ENCODE measurements at places on chromosomes 1 and 21.

DNA sequence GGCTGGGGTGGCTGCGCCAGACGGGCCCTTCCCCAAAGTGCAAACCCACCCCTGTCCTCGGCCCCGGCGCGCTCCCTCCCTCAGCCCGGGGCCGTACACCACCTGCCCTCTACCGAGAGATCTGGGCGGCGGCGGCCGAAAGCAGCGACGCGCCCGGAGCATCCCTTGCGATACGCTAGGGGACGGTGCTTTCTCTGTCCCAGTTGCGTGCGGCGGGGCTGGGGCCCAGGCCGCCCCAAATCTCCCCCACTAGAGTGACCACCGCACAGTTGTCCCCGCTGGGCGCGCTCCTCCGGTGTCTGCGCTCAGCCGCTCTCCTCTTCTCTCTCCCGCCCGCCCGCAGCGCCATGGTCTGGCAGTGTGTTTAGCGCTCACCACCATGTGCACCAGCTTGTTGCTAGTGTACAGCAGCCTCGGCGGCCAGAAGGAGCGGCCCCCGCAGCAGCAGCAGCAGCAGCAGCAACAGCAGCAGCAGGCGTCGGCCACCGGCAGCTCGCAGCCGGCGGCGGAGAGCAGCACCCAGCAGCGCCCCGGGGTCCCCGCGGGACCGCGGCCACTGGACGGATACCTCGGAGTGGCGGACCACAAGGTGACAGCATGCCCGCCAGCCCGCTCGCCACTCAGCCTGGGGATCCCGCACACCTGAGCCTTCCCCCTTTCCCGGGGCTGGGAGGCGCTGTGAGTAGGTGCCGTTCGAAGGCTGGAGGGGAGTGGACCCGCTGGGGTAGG, 1.0 kb downstream of the ST6GALNAC5 start:
- DNase-seq = no peak

GRCh38 chr1:212916481-212917133, 33.7 kb upstream of the VASH2 start:
- no peak for DNase-seq

- DNase-seq = no peak
Observed at GRCh38 chr21:43741423-43742096, 22.6 kb downstream of the PDXK start.

DNA sequence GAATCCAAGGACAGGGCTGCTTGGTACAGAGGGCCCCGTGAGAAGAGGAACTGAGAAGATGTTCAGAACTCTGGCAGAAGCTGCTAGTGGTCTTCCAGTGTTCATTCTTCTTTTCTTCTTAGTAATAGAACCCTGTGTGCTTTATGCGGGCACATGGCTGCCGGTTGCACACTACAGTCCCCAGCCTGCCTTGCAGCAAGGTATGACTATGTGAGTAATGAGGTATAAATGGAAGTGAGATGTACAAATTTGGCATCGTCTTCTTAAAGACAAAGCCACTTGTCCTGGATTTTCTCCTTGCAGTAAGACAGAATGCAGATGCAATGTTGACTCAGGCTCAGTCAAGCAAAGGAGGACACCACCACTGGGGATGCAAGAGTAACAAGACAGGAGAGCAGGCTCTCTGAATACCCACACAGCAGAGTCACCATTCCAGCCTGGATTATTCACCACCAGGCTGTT, 15.0 kb upstream of the ATP1B1 start:
- no peak for DNase-seq

- DNase-seq = peak; percentile 56
Observed at GRCh38 chr1:1430114-1430982, 5.1 kb upstream of the VWA1 start.

DNA sequence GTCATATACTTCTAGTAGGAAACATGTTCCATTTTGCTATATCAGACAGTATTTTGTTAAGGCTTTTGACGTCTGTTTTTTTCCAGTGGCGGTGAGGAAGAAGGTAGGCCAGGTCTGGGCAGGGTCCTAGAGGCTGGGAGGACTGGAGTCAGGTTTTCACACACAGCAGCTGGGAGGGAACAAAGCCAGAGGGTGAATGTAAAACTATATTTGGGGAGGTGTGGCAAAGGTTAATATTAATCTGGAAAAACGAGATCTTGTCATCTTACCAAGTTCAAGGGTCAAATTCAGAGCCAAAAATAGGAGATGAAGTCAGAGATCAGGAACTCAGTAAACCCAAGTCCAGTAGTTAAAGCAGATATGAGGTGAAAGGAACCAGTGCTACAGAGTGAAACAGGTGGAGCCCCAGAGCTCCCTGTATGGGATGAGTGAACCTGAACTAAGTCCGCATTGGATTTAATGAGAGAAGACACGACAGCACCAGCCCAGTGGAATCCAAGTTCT, 10.7 kb upstream of the OTUD7B start:
- DNase-seq = no peak

- DNase-seq = no peak
Observed at GRCh38 chr21:15273244-15273643, 208.4 kb upstream of the NRIP1 start.

GRCh38 chr1:234040446-234041317, 136.2 kb downstream of the SLC35F3 start:
- no peak for DNase-seq

GRCh38 chr1:205632669-205633169, 908 bp upstream of the ELK4 start:
- DNase-seq = no peak

- DNase-seq = no peak
Observed at GRCh38 chr21:36987845-36988244, 18.7 kb upstream of the RIPPLY3 start.

- DNase-seq = no peak
Observed at GRCh38 chr1:59279645-59280044, 17.2 kb upstream of the FGGY start.

GRCh38 chr1:69401879-69402278, 165.8 kb upstream of the LRRC7 start:
- DNase-seq = no peak

GRCh38 chr1:197073978-197074377, 6.9 kb upstream of the F13B start:
- no peak for DNase-seq

- DNase-seq = no peak
Observed at GRCh38 chr1:53646732-53647131, 92.2 kb downstream of the GLIS1 start.

GRCh38 chr21:18117176-18117575, 127.5 kb upstream of the CHODL start:
- DNase-seq = no peak

DNA sequence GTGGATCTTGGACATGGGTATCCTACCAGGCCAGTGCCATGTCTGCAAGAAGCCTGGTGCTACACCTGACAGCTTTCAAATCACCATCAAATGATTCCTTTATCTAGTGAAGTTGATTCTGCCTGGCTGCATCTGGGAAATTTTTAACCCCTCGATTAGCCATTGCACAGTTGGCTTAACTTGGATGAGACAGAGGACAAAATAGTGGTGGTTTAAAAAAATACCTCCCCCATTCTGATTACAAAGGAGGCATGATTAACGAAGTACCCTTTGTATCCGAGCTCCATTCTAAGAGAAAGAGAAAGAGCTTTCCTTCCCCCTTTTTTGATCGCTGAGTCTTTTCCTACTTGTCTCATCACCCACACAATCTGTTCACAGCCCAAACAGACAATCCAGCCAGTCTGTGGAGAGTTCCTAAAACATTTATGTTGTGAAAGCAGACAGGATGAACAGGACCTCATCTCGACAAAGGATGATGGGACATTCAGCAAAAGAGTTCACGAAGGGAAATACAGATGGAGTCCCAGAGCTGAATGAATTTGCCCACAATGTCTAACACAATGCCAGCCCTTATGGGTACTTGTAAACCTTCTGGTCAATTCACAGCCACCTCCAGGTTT, 20.5 kb downstream of the WLS start:
- no peak for DNase-seq

GRCh38 chr1:70051926-70052325, 153.5 kb downstream of the LRRC40 start:
- DNase-seq = no peak

- DNase-seq = peak; percentile 50
Observed at GRCh38 chr1:201184307-201185122, 6.1 kb upstream of the IGFN1 start.

DNA sequence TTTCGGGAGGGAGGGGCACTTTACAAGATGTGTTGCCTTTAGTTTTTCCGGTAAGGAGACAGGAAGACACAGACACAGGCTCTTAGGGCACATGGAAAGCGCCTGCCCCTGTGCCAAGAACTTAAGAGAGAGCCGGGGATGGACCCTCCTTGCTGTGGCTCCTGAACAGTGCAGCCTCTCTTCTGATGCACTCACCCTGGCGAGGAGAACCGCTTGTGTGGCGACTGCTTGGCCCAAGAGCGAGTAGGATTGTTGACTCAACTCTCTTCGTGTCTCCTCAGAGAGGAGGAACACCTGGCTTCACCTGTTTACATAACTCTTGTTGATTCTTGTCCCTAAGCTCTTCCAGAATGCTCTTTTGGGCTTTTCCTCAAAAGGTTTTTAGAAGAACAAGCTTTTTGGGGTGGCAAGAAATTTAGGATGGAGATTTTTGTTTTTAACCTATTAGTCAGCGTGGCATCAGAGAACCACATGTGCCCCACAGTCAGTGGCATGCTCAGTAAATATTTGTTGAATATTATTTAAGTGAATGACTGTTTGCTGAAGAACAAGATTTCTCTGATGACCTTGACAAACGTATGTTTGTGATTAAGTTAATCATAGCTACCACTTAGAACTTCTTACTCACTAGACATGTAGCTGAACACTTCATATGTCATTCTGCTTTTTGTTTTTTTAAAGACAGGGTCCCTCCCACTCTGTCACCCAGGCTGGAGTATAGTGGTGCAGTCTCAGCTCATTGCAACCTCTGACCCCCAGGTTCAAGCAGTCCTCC, 60.6 kb downstream of the NFIA start:
- DNase-seq = no peak

GRCh38 chr1:12511516-12512468, 106.2 kb downstream of the DHRS3 start:
- DNase-seq = no peak

GRCh38 chr1:210695026-210695425, 366.3 kb downstream of the HHAT start:
- DNase-seq = no peak

GRCh38 chr21:39022466-39022862, 160.8 kb downstream of the PSMG1 start:
- DNase-seq = no peak

DNA sequence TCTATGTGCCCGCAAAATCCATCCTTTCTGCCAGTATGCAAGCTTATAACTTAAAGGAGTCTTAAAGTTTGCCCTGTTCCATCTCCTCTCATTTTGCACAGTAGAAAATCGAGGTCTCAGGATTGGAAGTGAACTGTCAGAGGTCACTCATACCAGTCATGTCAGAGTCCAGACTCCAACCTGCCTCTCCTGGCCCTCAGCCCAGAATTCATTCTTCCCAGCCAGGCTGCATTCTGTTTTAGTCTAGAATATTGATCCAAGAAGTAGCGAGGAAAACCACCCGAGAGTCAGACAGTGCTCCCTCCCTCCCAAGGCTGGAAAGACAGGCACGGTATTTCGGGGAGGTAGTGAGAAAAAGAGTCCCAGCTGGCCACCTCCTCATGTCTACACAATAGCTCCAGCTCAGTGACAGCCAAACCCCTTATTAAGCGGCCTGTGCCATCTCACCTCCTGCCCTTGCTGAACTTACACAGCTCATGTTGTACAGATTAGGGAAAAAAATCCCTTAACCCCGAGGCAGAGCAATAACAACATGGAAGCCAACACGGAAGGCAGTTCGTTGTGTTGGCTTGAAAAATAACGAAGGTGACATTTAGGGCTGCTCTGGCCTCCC, 89.4 kb downstream of the OMA1 start:
- DNase-seq = no peak

- DNase-seq = no peak
Observed at GRCh38 chr1:7674972-7675371, 96.1 kb upstream of the VAMP3 start.

- DNase-seq = no peak
Observed at GRCh38 chr1:205422993-205423642, 1.3 kb upstream of the LEMD1 start.

DNA sequence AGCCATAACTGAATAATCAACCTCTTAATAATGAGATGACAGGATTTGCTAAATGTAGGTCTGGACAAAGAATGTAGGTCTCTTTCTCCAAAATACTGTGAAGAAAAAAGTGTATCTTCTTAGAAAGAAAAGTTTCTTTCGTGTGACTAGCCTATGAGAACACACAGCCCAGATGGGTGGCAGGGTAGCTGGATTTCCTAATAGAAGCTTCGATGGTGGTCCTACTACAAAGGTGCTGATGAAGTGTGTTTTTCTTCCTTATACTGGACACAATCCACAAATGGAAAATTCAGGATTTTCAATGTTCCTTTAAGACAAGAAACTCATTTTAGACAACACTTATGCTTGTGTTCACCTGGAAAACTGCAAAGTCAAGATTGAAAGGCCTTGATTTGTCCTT, 90.2 kb upstream of the ZNHIT6 start:
- DNase-seq = no peak

GRCh38 chr1:156499842-156500542, 583 bp downstream of the MEF2D start:
- no peak for DNase-seq

DNA sequence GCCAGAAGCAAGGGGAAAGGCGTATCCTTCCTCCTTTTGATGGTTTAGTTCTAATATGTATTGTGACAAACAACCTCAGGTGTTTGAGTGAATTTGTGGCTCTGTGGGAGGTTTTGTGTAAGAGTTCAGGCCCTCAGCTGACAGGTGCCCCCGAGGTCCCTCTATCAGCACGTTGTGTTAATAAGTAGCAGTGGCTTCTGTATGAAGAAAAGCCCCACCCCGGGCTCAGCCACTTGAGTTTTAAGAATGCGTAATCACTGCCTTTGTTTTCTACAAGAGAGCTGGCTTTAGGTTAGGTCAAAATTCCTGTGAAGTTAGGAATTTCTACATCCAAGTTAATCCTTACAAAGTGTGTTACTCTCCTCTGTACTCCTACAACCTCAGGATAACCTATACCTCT, 92.4 kb upstream of the PGBD5 start:
- no peak for DNase-seq

- DNase-seq = no peak
Observed at GRCh38 chr1:242197907-242198820, 199.3 kb upstream of the MAP1LC3C start.

- DNase-seq = no peak
Observed at GRCh38 chr1:75992312-75992711, 60.1 kb upstream of the ASB17 start.

- no peak for DNase-seq
Observed at GRCh38 chr1:3169665-3170356, 100.8 kb downstream of the PRDM16 start.

DNA sequence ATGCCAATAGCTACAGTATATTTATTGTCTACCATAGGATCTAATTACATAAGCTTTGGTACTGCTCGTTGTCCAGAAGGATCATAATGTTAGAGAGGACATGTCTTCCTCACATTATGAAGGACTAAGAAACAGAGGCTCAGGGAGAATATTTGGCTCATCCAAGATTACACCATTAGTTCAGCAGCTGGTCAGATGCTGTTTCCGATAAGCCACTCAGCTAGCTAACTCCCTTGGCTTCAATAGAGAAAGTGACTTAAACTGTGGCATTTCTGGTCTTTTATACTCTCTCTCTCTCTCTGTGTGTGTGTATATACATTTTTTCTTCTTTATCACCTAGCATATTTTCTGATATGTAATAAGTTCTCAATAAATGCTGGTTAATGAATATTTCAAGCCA, 70.4 kb downstream of the DDR2 start:
- DNase-seq = no peak

Data from 8988T (cell line).